ENCODE measurements at places on chromosomes 1 and 21. TPM values are rescaled to one million over a fixed set of nuclear protein-coding genes. Genes with fewer than 3 reads are reported as not detected.

The ZNF695 gene
- total RNA-seq, result 0.63 TPM

DNA sequence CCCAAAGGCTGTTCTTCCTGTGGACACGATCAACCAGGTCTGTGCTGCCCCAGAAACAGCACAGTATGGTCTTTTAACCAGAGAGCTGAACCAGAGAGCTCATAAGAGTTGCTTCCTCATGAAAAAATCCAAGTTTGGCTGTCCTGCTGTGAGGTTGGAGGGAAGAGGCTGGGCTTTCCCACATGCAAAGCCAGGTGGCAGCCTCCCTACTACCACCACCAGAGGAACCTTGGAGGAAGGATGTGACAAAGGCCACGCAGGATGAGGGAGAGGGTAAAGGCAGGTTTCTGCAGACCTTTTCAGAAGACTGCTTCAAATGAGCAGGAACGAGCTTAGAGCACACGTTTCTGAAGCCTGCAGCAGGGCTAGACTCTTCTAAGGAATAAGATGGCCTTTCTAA, 27.1 kb downstream of the FAM78B start:
- no peak for DNase-seq

DNA sequence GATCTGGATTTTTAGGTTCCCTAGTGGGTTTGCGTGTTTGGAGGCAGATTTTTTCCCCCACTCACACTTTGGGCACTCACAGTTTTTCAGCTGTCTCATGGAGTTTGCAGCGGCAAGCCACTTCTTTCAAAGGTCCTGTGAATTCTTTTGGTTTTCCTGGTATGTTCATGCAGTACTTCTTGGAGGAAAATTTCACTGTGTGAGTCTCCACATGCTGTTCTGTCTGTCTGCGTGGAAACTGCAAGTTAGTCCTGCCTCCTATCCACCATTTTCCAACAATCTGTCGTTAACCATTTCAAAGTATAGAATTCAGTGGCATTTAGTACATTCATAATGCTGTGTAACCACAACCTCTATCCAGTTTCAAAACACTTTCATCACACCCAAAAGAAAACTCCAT, 793 bp upstream of the FMO1 start:
- DNase-seq, result no peak

GRCh38 chr21:43864313-43864961, 586 bp upstream of the AGPAT3 start:
- peak; percentile 37 for DNase-seq
